CD4-positive, alpha-beta T cell treated with Interleukin-21 for 1 hour (primary cell): ENCODE measurements at places on chromosomes 5 and 9.
A peak's percentile ranks its signal among the peaks of the same experiment; 100 is the strongest.

GRCh38 chr5:158979749-158980521, 119.8 kb downstream of the EBF1 start:
- no peak for DNase-seq

DNA sequence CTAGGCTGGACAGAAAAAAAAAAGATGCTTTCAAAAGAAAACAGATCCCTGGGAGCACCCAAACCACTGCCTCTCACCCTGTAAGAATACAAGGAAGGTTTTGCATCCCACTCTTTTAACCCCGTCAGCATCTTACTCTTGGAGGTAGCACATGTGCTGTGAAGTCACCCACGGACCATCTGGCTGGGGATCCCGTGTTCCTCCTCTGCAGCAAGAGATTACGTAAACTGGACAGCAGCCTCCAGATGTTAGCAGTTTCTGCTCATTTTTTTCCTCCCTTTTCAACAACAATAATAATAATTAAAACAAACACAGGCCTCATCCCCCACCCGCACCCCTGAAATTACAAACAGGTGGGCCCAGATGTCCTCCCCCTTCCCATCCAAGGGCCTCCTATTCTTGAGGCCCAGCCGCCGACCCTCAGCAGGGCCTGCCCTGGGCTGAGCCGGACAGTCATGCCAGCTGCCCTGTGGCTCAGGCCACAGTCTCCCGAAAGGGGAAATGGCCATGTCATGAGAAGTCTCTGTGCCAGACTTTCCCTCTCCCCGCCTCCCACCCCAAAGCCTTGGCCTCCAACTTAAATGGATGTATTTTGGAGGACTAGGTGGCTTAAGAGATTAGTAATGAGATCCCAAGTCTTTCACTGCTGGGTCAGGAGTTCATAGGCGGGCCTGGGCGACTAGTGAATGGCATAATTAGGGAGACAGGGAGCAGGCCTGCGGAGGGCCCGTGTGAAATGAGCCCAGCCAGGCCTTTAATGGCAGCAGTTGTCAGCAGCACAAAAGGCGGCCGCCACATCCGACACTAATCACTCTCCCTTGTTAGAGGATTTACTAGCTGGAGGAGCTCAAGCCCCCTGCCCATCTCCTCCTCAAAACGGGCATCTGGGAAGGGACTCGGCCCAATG, 165.1 kb downstream of the PAPPA start:
- DNase-seq: no peak

- DNase-seq: peak; percentile 18
Observed at GRCh38 chr9:129568560-129569501, 52.1 kb downstream of the C9orf50 start.

GRCh38 chr5:173328844-173329490, 753 bp upstream of the STC2 start:
- no peak for DNase-seq

GRCh38 chr5:141954194-141954593, 3.8 kb downstream of the PCDH12 start:
- DNase-seq: no peak

GRCh38 chr5:6733411-6734242, 20.4 kb downstream of the TENT4A start:
- DNase-seq: no peak
